ENCODE measurements at places on chromosomes 2 and 18.
A peak's percentile ranks its signal among the peaks of the same experiment; 100 is the strongest.

- no peak for DNase-seq
These were observed 218.8 kb downstream of the CYP26B1 start for GRCh38 chr2:71928734-71929481.

- no peak for DNase-seq
These were observed 150.8 kb downstream of the ANKRD44 start for GRCh38 chr2:197159661-197160211.

- no peak for DNase-seq
These were observed 12.8 kb downstream of the METTL8 start for GRCh38 chr2:171420728-171421563.

DNA sequence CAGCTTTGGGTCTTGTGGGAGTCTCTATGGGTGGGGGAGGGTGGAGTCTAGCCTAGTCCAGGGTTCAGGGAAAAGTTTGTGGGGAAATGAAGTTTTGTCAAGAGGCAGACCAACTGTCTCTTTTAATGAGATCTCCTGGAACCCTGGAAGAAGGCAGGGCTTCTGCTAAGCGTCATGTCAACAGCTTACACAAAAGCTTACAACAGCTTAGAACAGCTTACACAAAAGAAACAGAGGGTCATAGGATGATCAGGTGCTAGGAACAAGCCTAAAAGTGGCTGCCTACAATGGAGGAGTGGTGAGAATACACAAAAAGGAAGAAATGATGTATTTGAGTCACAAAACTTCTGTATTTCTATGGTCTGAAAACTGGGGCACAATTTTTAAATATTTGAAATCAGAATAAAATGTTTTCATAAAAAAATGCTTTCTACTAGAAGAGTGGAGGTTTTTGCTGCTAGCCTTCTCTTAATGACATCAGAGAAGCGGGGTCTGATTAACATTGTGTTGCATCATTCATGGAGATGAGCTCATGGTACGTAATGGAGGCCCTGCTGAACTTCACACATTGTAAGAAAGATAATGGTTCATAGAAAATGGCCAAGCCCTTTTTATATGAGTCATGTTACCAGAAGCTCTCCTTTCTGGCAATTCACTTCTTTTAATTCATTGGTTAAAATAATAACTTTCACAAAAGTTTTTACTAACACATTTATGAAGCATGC lies 351.0 kb downstream of the PIK3C3 start:
- no peak for DNase-seq

DNA sequence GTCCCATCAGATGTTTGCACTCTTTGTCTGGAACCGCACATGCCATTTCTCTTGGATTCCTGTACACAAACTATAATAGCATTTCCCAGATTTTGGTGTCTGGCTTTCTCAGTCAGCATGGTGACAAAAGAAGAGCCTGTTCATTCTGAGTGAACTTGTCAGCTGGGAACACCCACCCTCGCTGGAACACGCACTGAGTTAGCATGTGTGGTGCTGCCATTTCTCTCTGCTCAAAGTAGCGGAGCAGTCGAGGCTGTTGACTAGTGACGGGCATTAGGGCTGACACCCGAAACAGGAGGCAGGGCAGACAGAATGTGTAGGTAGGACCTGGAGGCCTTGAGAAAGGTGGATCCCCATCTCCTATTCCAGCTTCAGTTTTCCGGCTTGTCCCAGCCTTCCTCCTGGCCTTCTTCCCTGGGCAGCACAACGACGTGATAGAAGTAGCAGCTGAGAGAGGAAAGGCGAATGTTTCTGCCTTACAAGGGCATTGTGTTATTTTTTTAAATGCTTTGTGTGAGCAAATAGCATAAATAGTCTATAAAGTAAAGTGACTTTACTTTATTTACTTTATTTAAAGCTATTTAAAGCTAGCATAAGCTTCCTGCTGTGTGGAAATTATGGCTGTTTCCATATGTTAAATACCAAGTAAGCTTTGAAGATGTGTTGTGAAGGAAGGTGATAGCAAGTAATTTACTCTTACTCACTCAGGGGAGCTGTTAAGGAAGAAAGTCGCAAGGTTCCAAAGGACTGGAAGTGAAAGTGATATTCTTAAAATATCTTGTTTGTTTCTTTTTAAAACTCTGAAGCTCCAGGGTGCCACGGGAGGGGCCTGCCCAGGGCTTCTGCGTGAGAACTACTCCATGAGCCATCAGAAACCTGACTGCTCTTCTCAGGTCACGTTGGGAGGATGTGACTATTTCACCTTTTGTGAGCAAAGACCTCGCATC lies 272.6 kb downstream of the NEDD4L start:
- DNase-seq: no peak

GRCh38 chr2:46506131-46506706 lies 26.9 kb downstream of the TMEM247 start:
- DNase-seq: no peak

- no peak for DNase-seq
These were observed 86.1 kb downstream of the FASTKD2 start for GRCh38 chr2:206851521-206851920.

DNA sequence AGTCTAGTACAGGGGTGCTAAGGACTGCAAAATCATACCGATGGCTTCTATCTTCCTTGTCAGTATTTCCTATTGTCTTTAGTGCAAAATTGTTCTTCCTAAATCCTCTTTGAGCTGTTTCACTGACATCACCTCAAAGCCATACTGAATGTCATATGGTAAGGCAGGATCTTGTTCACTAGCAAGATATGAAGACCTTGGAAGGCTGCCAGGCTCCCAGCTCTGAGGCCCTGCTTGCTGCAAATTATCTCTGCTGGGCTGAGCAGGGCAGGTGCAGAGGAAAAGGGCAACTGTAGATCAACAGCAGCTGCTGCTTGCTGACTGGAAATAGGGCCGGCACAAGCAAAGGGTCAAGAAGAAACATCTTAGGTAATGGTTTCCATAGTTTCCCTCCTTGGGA lies 58.2 kb downstream of the PMAIP1 start:
- DNase-seq: no peak

GRCh38 chr18:48136051-48136826 lies 205.8 kb upstream of the SMAD2 start:
- no peak for DNase-seq

GRCh38 chr2:26401739-26402541 lies at the start of gene DRC1:
DRC1 (plus strand) TSS chr2:26401920; CDS start chr2:26401990, 70 bp downstream.
- DNase-seq: peak; percentile 32

GRCh38 chr2:197985029-197985638 lies 180.7 kb downstream of the PLCL1 start:
- DNase-seq: no peak

DNA sequence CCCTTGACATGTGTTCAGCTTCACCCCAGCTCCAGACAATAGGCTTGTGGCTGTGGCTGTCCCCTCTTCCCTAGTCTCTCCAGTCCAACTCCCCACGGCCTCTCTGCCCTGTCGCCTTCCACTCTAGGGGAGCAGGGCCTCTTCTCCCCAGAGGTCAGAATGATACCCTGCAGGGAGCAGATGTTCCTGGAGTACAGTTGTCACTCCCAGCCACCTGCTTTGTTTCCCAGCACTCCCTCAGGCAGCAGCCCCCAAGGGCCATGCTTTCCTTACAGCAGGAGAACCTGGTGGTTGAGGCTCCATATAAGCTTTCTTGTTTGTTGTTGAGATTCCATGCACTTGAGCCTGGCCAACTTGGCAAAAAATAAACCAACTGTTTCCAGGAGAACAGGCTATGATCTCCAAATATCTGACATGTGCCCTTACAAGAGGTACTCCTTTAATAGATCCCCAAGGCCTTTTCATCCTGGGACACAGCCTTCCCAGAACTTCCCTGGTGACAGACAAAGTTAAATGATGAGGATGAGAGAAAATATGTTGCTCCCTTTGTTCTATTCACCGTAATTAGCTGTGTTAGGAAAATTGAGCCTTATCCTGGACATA lies 45.1 kb downstream of the DPYSL5 start:
- no peak for DNase-seq

DNA sequence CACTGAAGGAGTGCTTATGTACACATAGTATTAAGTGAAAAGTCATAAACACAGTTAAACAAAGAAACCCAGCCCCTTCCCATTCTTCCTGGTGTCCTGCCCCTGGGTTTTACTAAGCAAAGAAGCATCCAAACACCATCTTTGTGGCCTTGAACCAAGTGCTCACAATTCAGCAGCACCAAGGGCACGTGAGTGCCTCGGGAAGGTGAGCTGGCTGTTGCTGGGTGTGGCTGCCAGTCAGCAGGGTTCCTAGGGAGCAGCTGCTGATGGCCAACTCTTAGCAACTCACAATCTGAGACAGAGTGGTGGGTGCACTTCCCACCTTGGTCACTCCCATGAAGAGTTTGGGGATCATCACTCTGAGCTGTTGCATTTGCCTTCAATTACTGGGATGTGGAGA lies 97.7 kb upstream of the PGAP1 start:
- DNase-seq: no peak

GRCh38 chr18:53747663-53748160 lies 476.8 kb downstream of the MBD2 start:
- DNase-seq: no peak

- DNase-seq: no peak
These were observed 1365.5 kb upstream of the CHAC2 start for GRCh38 chr2:52402128-52402527.

DNA sequence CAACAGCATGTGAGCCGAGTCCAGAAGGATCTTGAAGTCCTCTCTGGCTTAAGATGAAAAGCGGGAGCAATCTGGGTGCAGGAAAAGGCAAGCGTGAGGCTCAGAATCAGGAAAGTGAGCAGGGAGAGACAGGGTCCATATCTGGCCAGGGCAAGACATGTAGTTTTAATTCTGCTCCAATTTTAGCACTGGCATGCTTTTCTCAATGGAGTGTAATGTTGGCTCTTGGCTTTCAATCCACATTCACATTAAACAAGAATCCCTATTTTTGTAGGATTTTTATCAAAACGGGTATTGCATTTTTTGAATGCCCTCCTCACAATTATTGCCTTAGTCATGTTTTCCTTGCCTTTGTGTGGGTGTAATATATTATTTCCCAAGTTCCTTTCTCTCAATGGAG lies 6.0 kb downstream of the SPATA3 start:
- DNase-seq: no peak

- no peak for DNase-seq
These were observed 130.5 kb downstream of the EIPR1 start for GRCh38 chr2:3246928-3247714.

DNA sequence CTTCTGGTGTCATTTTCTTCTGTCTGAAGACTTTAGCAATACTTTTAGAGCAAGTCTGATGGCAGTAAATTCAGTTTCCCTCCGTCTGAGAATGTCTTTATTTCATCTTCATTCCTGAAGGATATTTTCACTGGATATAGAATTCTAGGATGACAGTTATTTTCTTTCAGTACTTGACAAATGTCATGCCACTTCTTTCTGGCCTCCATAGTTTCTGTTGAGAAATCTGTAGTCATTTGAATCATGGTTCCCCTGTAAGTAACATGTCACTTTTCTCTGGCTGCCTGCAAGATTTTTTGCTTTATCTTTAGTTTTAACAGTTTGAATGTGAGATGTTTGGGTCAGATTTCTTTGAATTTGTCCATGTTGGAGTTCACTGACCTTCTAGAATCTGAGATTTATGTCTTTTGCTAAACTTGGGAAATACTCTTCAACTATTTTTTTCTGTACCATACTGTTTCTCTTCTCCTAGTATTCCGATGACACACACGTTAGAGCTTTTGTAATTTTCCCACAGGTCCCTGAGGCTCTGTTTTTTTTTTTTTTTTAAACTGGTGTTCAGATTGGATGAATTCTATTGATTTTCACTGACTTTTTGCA lies 30.2 kb downstream of the RMND5A start:
- DNase-seq: no peak

DNA sequence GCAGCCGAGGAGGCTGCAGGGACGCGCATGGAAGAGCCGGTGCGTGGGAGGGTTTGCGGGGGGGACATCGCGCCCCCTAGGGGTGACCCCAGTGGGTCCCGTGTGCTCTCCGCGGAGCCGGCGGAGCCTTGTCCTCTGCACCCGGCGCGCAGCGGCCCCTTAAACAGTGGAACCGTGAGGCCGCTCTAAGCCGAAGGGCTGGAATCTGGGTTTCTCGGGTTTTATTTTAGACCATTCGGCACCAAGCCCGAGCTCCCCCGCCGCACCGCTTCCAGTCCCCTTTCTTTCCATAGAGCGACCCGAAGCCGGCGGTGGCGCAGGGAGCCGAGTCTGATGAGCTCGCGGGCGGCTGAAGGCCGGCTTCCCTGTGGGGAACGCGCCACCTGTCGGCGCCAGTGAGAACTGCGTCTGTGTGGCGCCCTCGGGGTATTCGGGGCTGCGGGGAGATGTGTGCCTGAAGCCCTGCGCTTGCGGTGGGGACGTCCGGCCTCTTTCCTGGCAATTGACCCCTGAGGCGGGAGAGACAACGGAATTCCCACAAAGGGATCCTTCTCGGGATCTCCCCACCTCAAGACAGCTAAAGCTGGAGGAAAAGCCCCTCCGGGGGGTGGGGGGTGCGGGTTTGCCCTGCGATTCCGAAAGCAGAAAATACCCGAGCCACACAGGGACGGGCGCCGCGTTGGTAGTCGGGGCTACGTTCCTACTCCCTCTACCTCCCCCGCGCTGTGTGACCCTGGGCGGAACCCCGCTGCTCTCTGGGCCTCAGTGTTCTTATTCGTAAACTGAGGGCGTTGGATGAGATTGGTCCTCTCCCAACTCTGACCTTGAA lies 8.2 kb upstream of the EN1 start:
- DNase-seq: peak; percentile 78

DNA sequence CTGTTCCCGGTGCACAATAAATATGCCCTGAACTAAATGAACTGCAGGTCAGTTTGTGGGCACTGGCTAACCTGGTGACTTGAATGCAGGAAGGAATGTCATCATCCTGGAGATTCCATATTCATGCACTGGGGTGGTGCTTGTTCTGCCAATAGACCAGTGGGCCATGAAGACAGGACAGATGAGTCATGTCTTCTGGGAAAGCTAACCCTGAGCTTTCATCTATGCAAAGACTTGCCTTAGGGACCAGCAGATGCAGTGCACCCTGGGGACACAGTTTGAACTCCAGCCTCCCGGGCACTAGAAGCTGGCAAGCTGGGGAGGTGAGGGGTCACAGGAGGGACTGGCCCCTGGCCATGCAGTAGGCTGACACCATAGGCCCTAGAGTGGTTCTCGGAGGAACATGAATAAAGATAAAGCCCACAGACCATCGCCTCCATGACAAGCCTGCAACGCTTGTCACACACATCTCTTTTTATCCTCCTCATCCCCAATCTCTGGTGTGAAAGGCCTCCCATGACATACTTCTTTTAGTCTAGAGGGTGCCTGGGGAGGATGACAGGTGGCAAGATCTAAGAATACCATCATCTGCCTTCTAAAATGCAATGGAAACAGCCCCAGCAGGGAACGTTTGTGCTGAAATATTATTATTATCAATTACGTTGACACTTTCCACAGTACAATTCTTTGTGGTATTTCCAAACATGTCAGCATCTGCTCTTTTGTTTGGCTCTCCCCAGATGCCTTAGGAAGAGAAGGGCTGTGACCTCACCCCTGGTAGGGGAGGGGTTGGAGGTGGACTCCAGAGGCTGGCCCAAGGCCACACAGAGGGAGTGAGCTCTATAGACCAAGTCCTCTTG lies 267.4 kb upstream of the RAB6C start:
- DNase-seq: no peak

- no peak for DNase-seq
These were observed 58.1 kb downstream of the NCKAP1 start for GRCh38 chr2:182980115-182980514.

GRCh38 chr2:158914731-158915130 lies 53.7 kb upstream of the TANC1 start:
- no peak for DNase-seq
